HS-5 (cell line): ENCODE measurements at places on chromosomes 3 and 15.

DNA sequence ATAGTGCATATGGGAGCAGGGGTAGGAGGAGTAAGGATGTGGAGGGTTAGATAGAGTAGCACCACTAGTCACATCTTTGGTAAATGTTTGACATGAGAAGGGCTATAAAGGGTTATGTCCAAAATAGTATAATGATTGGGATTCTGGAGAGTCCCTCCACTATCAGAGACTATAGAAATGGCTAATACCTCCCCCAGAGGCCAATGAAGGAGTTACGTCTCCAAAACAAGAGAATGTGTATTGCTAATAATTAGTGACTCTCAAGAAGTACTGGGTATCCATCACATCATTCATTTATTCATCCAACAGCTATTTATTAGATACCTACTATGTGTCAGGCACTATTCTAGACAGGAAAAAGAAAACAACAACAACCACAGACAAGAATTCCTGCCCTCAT is 203.7 kb upstream of the UMPS start:
- no peak for DNase-seq

- no peak for DNase-seq
These were observed 116.6 kb downstream of the ST8SIA2 start for GRCh38 chr15:92510163-92510882.

- peak; percentile 60 for DNase-seq
These were observed 16.6 kb downstream of the TOP2B start for GRCh38 chr3:25648107-25648535.

GRCh38 chr3:51620543-51620942 is 50.5 kb upstream of the TEX264 start:
- DNase-seq, result no peak

- DNase-seq, result no peak
These were observed 323.4 kb upstream of the PLSCR5 start for GRCh38 chr3:146928421-146929059.

DNA sequence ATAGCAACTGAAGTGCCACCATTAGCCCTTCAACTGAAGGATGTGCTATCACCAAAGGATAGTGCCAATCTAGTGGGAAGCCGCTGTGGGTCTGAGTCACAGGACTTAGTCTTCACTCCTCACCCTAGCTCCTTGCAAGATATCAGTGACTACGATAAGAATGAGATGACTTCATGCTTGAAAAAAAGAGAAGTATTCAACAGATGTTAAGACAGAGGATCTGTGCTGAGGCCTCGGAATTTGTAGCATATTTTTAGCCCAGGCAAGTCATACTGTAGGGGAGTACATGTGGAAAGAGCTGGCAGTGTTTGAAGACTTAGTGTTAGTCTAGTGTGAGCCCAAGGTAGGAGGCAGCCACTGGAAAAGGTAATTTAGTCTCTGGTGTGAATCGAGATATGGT is 270.7 kb upstream of the LRTM1 start:
- DNase-seq, result peak; percentile 88
